ENCODE measurements at places on chromosomes 2 and 18.

GRCh38 chr2:202178346-202178958 is 59.9 kb downstream of the SUMO1 start:
- peak; percentile 47 for DNase-seq
- H3K27me3 ChIP-seq, result no peaks in the 10 kb centered on the region
- no peak overlapping the region for H3K4me3 ChIP-seq
- H3K4me1 ChIP-seq, result no peaks in the 10 kb centered on the region
- no peaks in the 10 kb centered on the region for H3K36me3 ChIP-seq

DNA sequence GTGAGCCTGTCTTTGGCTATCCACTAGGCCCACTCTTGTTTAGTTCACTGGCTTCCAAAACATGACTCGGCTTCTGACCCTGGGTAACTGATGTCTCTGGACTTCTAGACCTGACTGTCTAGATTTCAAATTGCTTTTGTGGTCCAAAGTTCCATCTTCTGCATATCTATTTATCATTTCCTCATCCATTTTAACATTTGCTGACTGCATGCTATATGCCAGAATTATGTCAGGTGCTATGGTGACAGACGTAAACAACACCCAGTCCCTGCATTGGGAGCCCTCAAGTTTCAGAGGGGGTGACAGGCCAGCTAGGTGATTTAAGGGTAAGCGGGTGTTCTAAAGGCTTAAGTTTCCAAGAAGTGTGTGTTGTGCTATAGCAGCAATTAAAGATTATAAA is 140.9 kb downstream of the PIEZO2 start:
- H3K36me3 ChIP-seq, result no peaks in the 10 kb centered on the region
- DNase-seq, result no peak
- no peaks in the 10 kb centered on the region for H3K27me3 ChIP-seq
- H3K4me3 ChIP-seq, result no peak overlapping the region

DNA sequence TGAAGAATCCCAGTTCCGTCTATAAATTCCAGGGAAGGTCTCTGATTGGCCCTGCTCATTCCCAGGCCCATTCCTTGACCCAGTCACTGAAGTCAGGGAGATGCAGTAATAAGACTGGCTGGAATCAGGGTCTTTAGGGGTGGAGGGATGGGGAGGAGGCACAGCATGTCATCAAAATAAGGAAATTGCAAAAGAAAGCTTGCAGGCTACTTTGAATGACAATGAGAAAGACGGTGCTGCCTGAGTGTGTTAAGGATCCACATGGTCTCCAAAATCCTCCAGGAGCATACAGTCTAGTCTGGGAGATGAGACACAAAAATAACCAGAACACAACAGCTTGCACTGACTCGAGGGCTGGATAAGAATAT is 2.0 kb upstream of the DES start:
- peak overlapping the region; percentile 96 for H3K27ac ChIP-seq
- H3K4me1 ChIP-seq, result peaks cover 12% of the 10 kb centered on the region
- no peak for DNase-seq
- peaks cover 36% of the 10 kb centered on the region for H3K27me3 ChIP-seq

DNA sequence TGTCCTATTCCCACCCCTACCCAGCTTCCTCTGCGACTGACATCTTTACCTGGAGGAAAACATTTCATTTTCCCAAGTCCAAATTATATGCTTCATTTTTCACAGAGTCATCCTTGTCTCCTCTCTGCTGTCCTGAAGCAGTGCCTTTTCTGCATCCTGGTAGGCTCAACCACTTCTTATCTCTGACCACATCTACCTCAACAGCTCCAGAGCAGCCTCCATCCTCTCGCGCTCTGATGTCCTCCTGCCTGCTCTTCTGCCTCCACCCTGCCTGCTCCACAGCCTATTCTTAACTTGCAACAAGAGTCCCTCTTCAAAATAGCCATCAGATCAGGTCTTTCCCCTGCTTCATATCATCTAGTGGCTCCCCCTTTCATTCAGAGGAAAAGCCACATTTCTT is 457.1 kb downstream of the PARD3B start:
- H3K4me1 ChIP-seq, result no peaks in the 10 kb centered on the region
- H3K27me3 ChIP-seq, result no peaks in the 10 kb centered on the region
- H3K4me3 ChIP-seq, result no peak overlapping the region
- no peak for DNase-seq
- no peaks in the 10 kb centered on the region for H3K36me3 ChIP-seq

Data from transverse colon (tissue), 4 donors.